ENCODE measurements at places on chromosomes 1 and 21.

DNA sequence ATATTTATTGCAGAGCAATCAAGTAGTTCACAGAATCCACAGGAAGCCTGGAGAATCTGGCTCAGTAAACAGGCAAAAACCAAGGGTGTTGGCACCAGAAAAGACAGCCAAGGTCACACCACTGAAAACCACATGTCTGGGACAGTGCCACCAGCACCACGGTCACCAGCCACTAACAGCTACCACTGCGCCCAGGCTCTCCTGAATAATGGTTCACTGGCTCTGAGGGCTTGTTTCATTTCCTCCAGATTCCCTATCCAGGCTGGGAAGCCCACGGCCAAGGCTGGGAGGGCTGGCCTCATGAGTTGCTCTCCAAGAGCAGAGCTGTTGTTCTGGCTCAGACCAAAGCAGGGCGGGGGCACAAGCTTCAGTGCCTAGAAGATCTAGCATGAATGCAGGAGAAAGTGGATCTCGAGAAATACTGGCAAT lies 54.5 kb upstream of the PTGFRN start:
- no peak for DNase-seq

DNA sequence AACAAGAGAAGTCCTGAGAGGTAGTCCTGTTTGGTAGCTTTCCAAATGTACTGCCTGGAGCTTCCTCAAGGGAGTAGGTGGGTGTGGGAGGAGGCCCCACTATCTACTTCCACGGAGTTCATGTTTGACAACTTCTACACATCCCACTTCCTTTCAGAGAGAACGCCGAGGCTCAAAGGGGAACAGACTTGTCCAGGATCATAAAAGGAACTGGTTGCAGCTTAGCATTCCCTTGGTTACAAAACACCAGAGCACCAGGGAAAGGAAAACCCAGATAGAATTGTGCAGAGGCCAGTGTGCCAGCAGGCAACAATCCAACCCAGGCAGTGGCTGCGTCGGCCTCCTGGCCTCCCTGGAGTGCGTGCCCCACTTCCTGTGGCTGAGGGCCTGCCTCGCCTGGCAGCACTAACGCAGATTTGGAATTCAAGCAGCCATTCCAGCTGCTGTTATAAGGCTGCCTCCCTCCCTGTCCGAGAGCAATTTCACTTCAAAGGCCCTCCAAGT lies 4.2 kb upstream of the RAP1GAP start:
- DNase-seq = peak; percentile 74

GRCh38 chr1:50971748-50972305 lies 1.8 kb downstream of the CDKN2C start:
- DNase-seq = peak; percentile 58

DNA sequence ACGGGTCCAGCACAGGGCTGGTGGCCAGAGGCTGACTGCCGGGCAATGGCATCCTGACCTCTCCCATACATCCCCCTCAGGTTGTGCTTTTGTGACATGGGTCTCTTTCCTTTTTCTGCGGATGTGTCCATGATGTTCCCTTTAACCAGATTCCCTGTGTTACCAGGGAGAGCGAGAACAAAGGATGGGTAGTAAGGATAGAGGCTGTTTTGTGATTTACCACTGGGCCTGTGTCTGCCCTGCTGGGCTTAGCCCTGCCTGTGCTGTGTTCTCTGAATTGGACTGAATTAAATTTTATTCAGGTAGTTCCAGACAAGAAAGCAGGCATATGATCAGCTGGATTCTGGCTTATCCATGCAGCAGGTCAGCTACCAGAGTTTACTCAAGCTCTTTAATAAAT lies 301.6 kb downstream of the RWDD3 start:
- DNase-seq = no peak

- peak; percentile 64 for DNase-seq
Measured at GRCh38 chr1:48697066-48697707, 79.5 kb downstream of the BEND5 start.

GRCh38 chr1:89166705-89167104 lies 9.1 kb downstream of the GBP7 start:
- DNase-seq = no peak

DNA sequence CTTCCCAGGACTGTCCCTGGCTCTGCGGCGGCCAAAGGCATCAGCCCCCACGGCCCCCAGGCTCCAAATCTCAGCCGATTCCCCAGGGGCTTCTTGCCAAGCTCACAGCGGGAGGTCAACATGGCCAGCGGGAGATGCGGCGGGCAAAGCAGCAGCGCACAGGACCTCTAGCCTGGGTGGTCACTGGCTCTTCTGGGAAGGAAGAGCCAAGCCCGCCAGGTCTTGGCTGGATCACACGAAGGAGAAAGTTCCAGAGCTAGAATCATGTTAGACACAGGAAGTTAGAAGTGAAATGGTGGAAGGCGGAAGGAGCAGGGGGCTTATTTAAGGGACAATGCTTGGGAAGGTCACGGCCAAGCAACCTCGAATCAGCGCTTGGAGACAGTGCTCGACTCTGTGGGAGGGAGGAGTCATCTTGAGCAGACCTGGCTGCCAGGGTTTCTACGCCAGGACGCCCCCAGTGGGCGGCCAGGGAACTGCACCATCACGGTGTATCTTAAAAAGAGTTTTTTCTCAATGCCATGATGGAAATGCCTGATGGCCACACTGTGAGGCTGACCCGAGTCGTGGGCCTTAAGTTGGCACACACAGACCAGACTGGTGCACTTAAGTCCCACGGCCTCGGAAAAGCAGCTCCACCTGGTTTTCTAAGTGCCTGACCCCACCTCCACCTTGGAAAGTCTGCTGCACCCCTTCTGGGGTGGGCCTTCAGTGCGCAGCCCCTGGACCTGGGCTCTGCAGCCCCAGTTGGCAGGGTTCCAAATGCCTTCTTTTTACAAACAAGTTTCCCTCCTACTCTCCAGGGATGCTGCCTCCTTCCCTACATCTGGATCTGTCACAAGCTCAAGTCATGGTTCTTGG lies 29.3 kb downstream of the SLC66A1 start:
- peak; percentile 86 for DNase-seq

DNA sequence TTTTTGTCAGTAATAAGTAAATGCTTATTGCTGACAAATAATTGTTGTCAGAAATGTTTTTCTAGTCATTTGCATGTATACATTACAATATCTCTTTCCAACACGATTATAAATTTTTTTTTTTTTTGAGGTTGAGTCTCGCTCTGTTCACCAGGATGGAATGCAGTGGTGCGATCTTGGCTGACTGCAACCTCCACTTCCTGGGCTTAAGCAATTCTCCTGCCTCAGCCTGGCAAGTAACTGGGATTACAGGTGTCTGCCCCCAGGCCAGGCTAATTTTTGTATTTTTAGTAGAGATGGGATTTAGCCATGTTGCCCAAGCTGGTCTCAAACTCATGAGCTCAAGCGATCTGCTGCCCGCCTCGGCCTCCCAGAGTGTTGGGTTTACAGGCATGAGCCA lies 72.0 kb upstream of the ATF3 start:
- DNase-seq = no peak

DNA sequence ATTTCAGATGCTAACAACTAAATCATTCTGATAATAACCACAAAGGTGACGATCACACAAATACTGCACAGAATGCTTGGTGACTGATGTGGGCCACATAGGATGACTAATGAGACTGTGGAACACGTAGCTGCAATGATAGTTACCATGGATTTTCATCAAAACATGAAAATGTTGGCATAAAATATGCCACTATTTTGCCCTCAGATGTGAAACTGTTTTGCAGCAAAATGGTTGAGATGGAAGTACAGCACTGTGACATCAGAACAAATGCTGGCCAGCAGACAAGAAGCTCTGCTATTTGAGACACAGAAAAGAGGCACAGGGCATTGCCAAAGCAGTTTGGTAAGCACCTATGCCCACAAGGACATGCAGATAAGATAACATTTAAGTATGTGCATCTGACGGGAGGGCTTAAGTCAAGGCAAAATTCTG lies 83.8 kb downstream of the NIBAN1 start:
- DNase-seq = no peak

- DNase-seq = no peak
Measured at GRCh38 chr1:11314959-11315358, 42.0 kb downstream of the UBIAD1 start.

DNA sequence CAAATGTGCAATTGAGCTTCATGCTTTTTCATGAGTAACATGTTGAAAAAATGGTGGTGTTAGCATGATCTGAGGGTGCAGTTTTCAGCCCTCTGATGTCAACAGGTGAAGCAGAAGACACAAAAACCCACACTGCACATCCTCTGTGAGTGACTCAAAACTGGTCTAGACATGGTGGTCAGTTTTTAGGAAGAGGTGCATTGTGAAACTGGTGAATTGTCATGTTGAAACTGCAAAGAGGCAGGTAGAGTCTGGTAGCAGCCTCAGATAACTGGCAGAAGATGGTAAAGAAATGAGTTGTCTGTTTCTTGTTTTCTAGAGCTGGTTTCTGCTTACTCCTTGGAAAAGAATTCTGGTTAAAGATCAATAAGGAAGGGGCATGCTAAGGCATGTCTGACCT lies 97.3 kb upstream of the HMCN1 start:
- DNase-seq = no peak

DNA sequence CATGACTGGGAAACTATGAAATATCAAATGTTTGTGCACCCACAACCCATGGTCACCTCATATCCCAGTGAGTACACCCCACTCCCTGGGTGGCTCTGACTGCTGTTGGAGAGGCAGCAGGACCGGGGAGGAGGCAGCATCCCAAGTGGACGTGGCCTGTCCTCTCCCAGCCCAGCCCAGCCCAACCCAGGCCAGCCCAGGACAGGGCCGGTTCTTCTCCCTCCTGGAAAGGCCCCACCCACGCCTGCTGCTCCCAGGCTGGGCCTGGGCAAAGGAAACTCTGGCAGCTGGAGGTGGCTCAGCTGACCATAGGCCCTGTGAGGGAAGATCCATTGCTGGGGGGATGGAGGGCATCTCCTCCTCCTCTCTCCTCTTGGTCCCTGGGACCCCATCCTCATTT lies 19.1 kb downstream of the MATN1 start:
- no peak for DNase-seq

GRCh38 chr1:119485201-119485600 lies 21.8 kb upstream of the HSD3B1 start:
- no peak for DNase-seq

DNA sequence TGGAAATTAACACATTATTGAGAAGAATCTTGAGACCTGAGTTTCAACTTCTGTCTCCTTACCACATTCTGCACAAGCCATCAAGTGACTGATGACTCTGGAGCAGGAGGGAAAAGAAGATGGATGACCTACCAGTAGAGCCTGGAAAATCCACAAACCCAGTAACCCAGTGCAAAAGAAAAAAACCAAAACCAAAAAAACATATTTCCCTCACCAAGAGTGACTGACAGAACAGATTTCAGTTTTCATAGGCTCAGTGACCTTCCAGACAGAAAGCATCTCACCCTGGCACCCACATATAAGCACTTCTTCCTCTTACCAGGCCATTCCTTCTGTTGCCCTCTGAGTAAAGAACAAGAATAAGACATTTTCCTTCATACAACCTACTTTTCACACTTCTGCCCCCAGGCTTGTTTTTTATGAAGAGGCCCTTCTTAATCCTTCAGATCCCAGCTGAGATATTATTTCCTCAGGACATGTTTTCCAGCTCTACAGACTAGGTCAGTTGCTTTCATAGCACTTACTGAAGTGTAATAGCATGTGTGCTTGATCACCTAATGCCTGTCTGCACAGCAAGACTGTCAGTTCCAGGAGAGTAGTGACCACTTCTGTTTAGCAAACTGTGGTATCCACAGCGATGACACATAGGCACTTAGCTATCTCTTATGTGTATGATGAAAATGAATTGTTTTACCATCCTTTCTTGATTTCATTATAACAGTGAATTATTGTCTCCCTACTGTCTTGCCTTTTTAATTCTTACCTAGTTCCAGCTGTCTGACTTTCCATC lies 4.0 kb downstream of the TSACC start:
- no peak for DNase-seq

DNA sequence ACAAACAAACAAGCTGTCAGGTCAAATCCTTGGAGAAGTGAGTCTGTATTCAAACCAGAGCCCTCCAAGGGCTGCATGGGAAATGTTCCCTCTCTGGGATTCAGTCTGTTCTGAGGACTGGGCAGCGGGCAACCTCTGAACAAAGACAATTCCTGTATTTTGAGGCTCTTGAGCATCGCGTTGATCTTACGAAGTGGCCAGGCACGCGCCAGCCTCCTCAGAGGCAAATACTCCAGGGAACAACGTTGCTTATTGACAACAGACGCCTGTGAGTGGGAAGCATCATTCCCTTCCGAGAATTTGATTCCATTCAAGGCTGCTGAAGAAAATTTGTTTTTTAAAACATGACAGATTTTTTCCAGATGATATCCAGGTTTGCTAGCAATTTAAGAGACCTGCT lies 20.0 kb upstream of the TACSTD2 start:
- DNase-seq = no peak

- DNase-seq = no peak
Measured at GRCh38 chr1:36625253-36625934, 142.7 kb upstream of the CSF3R start.

- DNase-seq = peak; percentile 51
Measured at GRCh38 chr1:58699011-58699762, 675 bp downstream of the MYSM1 start.

- DNase-seq = no peak
Measured at GRCh38 chr1:2639203-2639602, 6.4 kb upstream of the MMEL1 start.

- DNase-seq = no peak
Measured at GRCh38 chr21:44531606-44532564, 8.1 kb downstream of the KRTAP10-1 start.

GRCh38 chr1:57307392-57308170 lies 116.3 kb downstream of the DAB1 start:
- DNase-seq = peak; percentile 79

DNA sequence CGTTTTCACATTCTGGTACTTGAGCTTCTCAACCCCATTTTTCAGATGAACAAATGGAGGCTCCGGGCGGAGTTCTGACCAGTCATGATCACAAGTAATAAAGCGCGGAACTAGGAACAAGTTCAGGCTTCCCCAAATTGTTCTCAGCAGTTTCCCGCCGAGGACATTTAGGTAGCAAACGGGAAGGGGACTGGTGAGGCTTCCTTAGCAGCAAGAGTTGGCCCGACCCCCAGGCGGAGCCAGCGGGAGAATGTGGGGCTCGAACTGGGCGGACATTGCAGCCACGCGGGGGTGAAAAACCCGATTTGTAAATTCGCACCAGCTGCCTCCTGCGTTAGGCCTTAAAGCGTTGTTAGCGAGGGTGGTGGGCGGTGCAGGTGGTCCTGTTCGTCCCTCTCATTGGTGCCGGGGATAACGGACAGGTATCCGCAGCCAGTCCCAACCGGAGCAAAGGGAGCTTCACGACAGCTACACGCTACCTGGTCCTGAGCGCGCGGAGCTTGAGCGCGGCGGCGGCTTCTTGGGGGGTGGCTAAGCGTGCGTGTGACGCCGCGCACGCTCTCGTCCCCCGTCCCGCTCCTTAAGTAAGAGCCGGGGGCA lies 15.3 kb downstream of the SEMA6C start:
- DNase-seq = no peak

DNA sequence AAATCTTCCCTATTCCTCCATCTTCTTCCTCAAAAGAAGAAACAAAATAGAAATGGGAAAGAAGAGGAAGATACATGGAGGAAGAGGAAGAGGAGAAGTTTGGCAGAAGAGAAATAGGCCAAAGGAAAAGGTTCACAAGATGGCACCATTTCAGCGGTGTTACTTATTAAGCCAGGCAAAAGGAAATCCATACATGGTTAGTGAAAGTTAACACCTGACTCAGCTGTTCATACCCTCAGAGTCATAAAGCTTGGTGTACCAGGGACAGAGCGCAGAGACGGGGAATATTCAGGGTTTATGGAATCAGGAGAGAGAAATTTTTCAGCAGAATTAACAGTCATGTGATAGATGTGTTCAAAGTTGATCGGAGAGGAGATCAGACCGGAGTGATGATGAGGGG lies 70.6 kb downstream of the COQ8A start:
- DNase-seq = no peak

- DNase-seq = no peak
Measured at GRCh38 chr1:179921981-179922872, 32.4 kb upstream of the CEP350 start.

- no peak for DNase-seq
Measured at GRCh38 chr1:11575553-11575952, 78.7 kb downstream of the FBXO2 start.
